Peyer's patch (tissue), 4 donors: ENCODE measurements at places on chromosomes 5 and 9. TPM values are rescaled to one million over a fixed set of nuclear protein-coding genes. Genes with fewer than 3 reads are reported as not detected.
A peak's percentile ranks its signal among the peaks of the same experiment; 100 is the strongest.

DNA sequence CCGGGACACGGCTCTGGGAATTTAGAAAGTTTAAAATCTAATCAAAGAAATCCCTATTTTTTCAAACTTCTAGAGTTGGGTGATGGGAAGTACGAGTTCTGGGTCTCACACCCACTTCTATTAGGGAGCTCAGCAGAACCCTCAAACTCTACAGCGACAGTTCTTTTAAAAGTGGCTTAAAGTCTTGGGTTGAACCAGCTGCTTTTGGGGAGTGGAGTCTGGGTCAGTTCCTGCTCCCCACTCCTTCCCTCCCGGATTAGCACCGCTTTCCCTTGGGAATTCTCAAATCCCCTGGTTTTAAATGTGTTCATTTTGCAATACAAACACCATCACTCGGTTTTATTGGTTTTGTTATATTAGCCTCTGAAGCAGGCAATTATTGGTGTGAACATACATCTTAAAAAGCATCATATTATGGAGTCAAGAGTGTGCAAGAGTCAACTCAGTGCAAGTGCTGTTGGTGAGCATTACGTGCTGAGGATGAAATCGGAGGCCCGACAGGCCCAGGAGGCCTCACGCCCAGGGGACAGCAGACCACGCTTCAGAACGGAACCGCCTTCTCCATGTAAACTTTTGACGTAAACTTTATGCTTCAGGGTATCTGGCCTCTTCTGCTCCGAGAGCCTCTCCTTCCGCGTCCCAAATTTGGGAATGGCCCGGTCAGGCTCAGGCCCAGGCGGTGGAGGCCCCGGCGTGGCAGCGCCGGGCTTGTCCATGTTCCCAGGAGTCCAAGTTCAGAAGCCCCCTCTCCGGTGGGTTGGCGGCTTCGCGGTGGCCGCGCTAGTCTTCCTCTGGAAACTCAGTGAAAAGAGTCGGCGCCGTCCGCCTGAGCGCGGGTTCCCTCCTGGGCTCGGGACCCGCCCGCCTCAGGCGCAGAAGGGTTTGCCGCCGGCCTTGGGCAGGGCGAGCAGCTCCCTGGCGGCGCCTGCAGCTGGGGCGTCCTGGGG, 5.3 kb downstream of the IRX4 start:
- no peak for DNase-seq

DNA sequence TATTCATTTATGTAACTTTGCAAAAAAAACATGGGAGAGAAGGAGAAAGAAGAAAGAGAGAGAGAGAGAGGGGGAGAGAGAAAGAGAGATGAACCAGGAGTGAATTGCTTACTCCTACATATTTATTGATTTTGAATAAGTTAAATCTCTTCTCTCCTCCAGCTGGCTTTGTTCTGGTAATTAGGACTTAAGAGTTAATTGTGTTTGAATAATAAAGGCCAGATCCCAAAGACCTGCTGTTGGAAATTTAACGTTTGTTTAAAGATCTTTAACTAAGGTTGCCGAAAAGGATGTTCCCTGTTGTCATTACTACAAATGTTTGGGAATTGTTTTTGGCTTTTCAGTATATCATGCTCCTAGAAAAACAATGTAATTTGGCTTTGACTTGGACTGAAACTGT, 473.0 kb downstream of the TUSC1 start:
- no peak for DNase-seq

DNA sequence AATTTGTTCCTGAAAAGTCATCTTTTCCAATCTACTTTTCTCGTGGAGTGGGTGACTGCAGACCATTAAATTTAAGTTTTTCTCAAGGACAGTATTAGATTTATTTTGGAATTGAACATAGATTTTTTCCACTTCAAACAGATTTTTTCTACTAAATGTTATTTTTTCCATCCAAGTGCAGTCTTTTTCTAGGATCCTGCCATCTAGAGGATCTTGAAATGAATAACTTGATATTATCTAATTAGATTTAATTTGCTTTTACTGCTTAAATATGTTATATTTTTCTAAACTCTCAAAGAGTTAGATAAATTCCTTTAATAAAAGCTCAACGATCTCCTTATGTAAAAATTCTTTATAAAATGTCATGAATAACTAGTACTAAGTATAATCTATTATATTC, 136.9 kb upstream of the PRR16 start:
- DNase-seq: no peak

DNA sequence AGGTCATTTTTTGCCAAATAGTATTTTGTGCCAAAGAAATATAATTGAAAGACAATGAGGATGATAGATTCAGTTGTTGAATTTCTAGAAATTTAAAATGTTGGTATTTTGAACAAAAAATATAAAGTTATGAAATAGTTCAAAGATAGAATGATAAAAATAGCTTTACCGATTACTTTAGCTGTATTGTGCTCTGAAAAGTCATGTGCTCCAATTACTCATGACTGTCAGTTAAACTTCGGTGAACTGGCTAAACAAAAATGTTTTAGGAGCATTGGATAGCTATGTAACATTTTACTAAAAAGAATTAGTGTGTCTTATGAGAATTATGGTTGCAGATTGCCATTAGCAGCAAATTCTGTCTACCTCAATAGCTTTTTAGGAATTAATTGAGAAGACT, 177.3 kb upstream of the VCAN start:
- DNase-seq: no peak

DNA sequence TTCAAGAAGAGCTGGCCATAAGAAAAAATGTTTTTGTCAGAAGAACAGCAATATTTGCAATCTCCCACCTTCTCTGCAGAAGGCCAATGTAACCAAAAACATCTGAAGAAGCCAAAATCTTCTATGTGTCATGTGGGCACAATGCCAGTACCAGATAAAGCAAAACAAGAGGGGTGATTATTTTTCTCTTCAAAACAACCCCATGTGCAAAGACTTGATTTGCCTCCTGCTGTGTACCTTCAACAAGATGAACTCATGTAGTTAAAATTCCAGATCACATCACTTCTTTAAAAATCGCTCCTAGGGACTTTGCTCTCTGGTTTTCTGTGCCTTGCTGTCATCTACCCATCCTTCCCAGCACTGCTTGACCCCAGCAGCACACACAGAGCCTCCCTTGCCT, 134.0 kb upstream of the MAP3K1 start:
- no peak for DNase-seq

DNA sequence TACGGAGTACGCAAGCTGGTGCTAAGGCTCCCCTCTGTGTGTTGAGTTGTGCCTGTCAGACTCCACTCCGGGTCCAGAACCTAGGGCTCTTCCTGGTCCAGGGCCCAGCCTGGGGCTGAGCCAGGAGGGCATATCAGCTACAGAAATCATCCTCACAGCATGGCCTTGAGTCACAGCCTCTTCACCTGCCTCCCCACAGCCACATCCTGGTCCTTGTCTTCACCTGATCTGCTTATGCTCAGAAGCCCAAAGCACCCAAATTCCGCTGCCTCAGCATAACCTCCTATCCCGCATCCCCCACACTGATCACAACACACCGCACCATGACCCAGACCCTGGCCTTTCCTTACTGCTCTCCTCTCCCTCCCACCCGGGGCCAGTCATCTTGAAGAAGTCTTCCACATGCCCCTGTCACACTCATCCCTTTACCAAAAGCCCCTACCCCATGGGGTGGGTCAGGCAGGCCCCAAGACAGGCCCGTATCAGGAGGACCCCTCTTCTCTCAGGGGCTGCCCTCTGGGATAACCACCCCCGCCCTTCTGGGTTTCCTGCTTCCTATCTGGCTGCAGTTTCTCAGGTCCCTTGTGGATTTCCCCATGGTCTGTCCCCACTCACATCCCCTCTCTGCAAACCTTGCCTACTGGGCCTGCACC, 1.3 kb upstream of the IL3 start:
- DNase-seq: peak; percentile 65

Gene CYSRT1
- not detected for total RNA-seq

Gene TMEM252
- total RNA-seq: 47.3 TPM
